Activated CD4-positive, alpha-beta T cell treated with anti-CD3 and anti-CD28 coated beads, Interleukin-2, amount 10 ng/mL, durations not matched to agents 24 days and 14 days (primary cell): ENCODE measurements at places on chromosomes 6 and 20. TPM values are rescaled to one million over a fixed set of nuclear protein-coding genes. Genes with fewer than 3 reads are reported as not detected.

Gene NFYA
- total RNA-seq, result 31.2 TPM in 2 replicates

DNA sequence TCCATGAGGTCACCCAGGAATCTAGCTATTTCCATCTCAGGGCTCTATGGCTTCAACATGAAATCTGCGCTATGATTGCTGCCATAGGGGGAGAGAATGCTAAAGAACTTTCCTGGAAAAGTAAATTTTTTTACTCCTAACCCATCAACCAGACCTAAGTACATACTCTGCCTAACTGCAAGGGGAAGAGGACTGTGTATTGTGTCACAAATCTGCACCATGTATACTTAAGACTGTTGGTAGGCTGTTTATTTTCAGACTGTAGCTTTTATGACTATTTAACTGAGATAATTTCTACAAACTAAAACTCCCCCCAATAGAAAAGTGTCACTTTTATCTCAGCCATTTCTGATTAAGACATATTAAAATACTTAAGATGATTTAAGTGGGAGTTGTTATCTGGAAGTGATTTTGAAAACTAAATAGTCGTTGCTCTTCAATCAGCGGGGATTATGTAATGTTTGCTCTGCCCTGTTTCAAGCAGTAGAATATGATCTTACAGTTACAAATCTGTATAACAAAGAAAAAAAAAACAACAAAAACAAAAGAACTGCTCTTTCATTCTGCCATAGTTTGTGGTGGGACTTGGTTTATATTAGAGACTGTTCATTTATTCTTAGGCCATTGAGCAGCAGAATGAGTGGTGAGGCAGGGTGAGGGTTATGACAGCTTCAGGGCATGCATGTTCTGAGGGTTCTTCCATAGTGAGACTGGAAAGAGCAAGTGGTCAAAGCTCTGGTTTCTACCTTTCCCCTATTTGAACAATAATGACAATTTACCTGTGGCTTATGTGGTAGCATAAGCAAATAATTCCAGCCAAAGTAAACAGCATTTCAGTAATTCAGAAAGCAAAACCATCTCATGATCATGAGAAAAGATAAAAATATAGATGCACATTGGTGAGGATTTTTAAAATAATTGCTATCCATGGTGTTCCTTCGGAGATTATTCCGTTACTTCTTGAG lies 126.3 kb upstream of the CEP162 start:
- no peak for DNase-seq

Gene PRICKLE4
- total RNA-seq, result not detected in 2 replicates

DNA sequence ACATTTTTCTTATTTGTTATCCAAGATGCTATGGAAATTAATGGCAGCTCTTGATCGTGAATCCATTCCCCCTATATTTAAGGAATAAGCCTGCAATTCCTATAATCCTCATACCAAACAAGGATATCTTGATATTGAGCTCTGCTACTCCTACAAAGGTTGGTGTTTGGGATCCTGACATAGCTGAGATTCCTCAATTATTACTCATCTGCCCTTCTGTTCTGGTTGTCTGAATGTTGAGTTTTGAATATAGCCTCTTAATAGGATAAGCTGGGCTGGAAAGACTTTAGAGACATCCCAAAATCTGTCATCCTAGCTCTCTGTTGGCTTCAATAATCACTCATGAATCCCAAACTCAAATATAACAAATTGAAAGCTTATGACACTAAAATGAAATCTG lies 49.9 kb downstream of the CLIC5 start:
- DNase-seq, result no peak

DNA sequence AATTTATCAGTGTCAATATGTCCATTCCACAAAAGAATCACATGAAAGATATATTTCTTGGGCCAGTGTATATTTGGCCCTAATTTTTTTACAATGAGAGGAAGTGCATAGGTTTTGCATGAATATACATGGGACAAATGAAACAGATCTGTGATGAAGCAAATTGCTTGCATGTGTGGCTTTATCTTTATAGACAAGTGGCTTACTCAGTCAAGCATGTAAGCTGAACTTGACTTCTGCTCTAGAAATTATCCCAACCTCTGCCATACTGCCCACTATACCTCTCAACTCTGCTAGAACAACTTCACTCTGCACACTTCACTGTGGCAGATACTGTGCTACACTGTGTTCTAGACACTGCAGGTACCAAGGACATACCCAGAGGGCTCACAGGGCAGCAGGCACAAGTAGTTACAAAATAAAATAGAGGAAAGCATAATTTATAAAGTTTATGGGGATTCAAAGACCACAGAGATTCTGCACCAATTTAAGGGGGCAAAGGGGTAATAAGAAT lies 349.2 kb upstream of the HSF2 start:
- no peak for DNase-seq

- peak; percentile 82 for DNase-seq
These were observed 238.9 kb downstream of the ERMARD start for GRCh38 chr6:169990095-169991030.

- DNase-seq, result no peak
These were observed 9.3 kb upstream of the ZFP64 start for GRCh38 chr20:52200870-52201269.

Gene TMEM244
- total RNA-seq, result not detected in 2 replicates

DNA sequence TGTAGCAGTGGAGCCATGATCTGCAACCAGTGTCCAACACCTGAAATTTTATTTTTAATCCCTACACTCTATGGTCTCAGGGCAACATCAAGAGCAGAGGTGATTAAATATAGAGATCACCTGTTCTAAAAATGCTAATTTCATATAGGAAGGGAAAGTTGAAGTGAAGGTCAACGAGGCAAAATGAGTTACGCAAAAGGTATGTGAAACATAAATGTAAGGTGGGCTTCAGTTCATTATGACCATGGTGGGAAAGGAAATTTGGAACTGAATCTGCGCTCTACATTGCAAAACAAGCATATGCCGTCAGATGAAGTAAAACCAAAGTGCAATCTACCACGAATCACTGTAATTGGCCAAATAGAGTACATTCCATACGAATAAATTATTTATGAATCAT lies 35.2 kb upstream of the STMND1 start:
- no peak for DNase-seq

DNA sequence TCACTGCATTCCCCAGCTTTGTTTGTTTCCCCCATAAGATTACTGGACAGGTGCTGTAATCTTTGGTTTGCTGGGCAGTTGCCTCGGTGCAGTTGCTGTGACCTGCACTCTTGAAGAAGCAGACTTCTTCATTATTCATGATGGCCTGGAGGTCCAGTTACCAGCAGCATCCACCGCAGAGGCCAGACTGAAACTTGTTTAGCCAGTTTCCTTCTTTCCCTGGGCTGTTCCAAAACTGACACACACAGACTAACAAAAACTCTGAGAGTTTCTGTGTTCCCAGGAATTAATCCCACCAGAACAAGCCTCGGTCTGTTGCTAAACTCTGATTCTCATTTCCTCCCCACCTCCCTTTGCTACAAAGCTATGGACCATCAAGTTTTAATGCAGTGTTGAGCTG lies 144.1 kb downstream of the QRSL1 start:
- no peak for DNase-seq

- no peak for DNase-seq
These were observed 142.1 kb downstream of the SYNDIG1 start for GRCh38 chr20:24611360-24612140.

GRCh38 chr6:12051861-12052368 lies 39.8 kb downstream of the HIVEP1 start:
- peak; percentile 93 for DNase-seq

DNA sequence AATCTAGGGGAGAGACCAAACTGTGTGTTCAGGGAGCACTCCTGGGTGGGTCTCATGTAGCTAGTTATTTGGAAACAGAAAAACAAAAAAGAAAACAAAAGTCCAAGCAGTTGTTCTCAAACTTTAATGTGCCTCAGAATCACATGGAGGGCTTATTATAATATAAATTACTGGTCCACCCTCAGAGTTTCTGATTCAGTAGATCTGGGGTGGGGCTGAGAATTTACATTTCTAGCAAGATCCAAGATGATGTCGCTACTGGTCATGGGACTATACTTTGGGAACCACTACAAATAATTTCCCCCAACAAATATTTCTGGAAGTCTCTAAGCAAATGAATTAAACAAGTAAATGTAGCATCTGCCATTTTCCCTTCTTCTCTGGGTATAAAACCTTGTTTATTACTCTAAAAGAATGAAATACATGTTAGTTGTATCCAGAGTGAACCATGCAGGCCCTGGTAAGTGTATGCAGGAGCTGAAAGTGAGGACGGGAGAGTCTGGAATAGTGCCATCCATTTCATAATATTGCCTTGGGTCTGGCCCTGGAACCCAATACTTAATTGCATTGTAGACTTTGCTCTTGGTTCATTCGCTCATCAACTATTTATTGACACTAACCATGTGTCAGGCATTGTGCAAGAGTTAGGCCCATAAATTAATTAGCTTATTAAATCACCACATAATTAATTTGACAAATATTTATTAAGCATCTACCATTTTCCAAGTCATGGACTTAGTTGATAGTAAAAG lies 490.8 kb downstream of the EPM2A start:
- DNase-seq, result no peak

GRCh38 chr6:105331927-105332326 lies 71.0 kb downstream of the PREP start:
- no peak for DNase-seq

- DNase-seq, result no peak
These were observed 43.9 kb downstream of the NR2E1 start for GRCh38 chr6:108209738-108210137.

DNA sequence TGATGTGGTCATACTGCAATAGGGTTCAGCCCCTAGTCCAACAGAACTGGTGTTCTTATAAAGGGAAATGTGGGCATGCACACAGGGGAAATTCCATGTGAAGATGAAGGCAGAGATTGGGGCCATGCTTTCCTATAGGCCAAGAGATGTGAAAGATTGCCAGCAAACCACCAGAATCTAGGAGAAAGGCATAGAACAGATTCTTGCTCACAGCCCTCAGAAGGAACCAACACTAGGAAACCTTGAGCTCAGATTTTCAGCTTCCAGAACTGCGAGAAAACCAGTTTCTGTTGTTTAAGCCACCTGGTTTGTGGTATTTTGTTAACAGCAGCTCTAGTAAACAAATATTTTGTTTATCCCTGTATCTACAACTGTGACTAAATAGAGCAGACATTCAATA lies 197.6 kb upstream of the CITED2 start:
- no peak for DNase-seq

Gene NAA20
- 85.4 and 96.4 TPM in 2 replicates for total RNA-seq

Gene GPR63
- 2.2 and 2.7 TPM in 2 replicates for total RNA-seq

DNA sequence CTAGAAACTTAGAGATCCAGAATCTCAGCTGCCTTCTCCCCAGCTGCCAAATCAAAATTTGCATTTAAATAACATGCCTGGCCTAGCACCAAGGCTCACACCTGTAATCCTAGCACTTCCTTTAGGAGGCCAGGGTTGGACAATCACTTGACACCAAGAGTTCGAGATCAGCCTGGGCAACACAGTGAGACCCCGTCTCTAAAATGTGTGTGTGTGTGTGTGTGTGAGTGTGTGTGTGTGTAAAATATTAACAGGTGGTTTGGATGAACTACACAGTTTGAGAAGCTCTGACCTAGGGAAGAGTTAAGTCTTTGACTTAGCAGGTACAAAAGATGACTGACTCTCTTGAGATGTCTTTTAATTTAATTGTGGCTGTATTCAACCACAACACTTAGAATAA lies 20.2 kb upstream of the CD2AP start:
- DNase-seq, result no peak

Gene TNNC2
- total RNA-seq, result not detected in 2 replicates

DNA sequence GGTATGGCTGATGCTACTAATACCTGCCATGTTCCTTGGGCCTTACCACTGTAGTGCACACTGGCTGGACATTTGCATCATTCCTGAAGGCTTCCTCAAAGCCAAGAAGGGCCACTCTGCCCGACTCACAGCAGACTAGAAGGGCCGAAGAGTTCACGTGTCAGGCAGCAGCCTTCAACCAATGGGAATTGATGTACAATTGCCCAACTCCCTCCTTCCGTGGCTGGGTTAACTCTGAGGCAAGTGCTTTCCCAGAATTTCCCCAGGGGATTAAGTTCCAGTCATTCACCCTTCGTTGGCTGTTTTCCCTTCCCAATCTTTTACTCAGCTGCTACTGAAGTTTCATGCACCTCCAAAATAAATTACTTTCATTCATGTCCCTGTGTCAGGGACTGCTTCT lies 29.8 kb downstream of the PSMB9 start:
- no peak for DNase-seq

DNA sequence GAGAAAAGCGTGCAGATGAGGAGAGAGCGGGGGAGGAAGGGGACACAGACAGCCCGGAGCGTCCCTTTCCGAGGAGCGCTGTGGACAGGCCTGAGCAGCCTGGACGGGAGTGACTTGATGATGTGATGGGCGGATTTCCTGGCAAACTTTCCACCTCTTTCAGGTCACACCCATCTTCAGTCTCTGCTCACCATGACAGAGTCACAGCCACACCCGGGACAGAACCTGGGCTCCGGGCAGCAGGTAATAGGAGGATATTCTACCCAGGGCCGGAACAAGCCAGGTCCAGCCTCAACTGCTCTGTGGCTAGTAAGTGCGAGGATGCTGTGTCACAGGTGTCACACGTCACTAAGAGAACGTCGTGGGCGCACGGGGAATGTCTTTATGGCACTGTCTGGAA lies 84.3 kb downstream of the THBS2 start:
- no peak for DNase-seq

GRCh38 chr6:128335963-128336362 lies 184.4 kb downstream of the PTPRK start:
- DNase-seq, result no peak

- no peak for DNase-seq
These were observed 187.0 kb downstream of the HDGFL1 start for GRCh38 chr6:22756365-22756764.

Gene SLC22A7
- not detected in 2 replicates for total RNA-seq

Gene PI16
- total RNA-seq, result not detected in 2 replicates

DNA sequence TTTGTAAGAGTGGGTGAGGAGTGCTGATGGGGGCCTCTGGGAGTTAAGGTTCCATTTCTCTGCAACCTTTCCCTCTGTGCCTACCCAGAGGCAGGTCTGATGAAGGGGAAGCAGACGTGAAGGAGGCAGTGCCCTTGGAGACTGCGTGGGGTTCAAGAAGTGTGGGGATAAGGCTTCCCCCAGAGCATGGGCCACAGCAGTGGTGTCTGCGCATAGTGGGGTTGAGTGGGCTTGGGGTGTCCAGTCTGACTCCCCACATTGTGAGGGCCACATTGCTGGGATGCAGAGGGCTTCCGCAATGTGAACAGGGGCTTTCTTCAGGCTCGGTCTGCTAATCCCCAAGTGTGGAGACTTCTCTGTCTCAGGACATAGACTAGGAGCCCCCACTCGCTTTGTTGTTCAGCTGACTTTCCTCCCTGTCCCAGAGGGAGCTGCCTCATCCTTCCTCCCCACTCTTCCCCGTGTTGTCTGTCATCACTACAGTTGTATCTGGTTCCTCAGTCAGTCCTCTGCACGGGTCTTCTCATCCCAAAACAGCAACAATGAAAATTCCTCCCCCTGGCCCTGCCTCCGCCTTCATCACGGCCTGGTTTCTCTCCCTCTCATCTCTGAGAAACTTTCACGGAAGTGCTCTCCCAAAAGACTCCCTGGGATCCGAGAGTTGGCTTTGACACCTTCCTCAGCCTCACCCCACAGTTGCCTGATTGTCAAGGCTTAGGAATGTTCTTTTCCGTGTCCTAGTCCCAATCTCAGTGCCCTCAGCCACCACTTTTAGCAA lies 2.8 kb downstream of the EBF4 start:
- DNase-seq, result no peak

- no peak for DNase-seq
These were observed 14.3 kb upstream of the EPM2A start for GRCh38 chr6:145749632-145750031.

Gene FAXC
- not detected in 2 replicates for total RNA-seq
